ENCODE measurements at places on chromosomes 4 and X. TPM values are rescaled to one million over a fixed set of nuclear protein-coding genes. Genes with fewer than 3 reads are reported as not detected.

FDCSP gene
- not detected for polyA plus RNA-seq

NPY2R gene
- polyA plus RNA-seq, result not detected

MND1 gene
- 4.8 TPM for polyA plus RNA-seq

TRAPPC2 gene
- 4.4 TPM for polyA plus RNA-seq

PACRGL gene
- polyA plus RNA-seq, result 5.8 TPM

TCP11X2 gene
- not detected for polyA plus RNA-seq

GABRG1 gene
- 0.03 TPM for polyA plus RNA-seq

NXF2B gene
- not detected for polyA plus RNA-seq

Measured in HepG2 (cell line).